LNCaP clone FGC (cell line): ENCODE measurements at places on chromosomes 1 and 21.

- DNase-seq, result no peak
Measured at GRCh38 chr1:84884671-84885389, 8.2 kb downstream of the LPAR3 start.

DNA sequence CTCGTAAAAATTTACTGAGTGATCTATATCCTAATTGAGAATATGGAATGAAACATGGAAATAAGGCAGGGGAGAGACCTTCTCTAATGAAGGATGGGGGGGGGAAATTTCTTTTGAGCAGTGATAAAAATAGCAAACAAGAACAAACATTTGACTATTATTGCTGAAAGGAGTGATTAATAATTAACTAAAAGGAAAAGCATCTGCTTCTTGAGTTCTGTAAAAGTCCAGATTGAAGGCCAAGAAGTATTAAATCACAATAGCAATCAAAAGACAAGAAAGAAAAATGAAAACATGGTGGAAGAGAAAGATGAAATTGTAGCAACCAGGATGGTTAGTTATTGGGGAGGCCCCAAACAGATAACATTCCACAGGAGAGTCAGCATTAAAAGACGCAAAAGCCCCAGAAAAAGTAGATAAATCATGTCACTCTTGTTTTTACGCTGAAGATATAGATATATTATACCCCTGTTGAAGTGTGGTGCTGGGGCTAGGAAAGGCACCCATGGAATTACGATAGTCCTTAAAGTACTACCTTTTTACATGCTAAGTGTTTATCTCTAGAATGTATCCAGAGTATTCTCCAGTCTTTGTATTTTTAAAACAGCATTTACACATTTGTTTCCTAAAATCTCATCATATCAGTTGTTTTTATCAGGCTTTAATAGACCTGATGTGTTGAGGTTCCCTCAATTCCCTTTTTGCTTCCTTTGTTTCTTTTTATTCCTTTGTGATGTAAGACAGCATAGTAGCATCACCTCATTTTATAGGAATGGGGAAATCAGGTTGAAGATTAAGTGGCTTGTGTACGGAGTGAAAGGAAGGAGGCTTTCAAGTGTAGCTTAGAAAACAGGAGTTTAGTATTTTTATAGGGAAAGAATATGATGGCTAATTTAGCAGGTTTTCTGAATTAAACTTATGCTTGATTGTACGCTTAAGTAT lies 28.9 kb downstream of the DISP1 start:
- no peak for DNase-seq

DNA sequence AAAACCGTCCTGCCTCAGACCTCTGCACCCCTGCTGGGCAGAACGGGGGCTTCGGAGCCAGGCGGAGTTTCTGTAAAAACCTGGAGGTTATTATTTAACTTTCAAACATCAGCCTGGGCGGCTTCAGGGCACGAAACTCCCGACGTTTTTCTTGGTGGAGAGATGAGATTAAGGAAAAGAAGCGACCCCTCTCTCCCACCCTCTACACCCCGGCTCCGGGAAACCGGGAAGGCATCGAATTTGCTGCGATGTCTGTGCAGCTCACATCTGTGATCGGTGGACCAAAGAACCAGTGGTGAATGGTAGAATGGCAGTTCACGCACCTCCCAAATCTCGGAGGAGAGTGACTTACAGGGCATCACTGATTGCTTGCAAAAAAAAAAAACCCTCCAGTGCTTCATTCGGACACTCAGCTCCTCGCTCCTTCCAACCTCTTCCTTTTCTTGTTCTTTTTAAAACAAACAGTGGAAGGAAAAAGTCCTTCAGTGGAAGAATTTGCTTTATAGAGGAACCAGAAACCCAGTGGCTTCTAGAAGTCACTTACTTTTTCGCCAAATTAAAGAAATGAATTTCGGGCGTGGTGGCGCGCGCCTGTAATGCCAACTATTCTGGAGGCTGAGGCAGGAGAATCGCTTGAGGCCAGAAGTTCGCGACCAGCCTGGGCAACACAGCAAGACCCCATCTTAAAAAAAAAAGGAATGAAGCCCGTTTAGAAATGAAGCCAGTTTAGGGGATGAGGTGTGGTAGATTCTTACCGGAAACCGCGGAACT lies 884 bp downstream of the PHACTR4 start:
- DNase-seq, result no peak

GRCh38 chr21:16180614-16181013 lies 450.8 kb downstream of the USP25 start:
- no peak for DNase-seq

GRCh38 chr21:28770867-28771661 lies 221.6 kb downstream of the LTN1 start:
- DNase-seq, result no peak

- no peak for DNase-seq
Measured at GRCh38 chr1:241870336-241870735, 22.3 kb downstream of the EXO1 start.

DNA sequence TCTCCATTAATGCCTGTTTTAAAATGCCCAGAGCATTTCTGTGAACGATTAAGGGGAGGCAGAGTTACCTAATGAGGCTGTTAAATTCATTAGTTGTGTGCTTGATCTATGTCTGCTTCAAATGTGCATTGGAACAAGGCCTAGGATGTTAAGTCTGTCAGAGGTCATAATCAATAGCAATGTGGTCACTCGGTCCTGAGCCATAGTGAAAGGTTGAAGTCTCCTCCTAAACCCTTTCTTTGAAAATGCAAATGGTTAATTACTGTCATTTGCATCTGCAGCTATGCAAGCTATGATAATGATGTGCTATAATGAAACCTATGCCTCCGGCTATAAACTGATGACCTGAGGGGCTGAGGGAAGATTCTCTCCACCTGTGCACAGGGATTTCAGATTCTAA lies 114.2 kb upstream of the NR5A2 start:
- DNase-seq, result no peak

DNA sequence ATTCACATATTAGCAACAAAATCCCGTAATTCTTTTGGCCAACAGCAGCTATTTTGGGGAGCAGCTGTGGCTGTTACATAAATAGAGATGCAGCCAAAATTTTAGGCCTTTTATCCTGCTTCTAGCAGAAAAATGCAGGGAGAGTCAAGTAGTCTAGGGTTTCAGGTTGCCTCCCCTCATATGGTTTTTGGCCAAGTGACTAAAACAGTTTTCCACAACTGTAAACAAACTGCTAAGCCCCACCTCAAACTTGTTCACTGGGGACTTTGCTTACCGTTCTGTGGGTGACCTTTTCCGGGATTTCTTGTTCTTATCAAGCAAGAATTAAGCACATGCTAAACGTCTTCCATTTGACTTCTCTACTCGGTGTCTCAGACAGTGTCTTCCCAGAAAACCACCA lies 133.4 kb downstream of the EDEM3 start:
- no peak for DNase-seq

DNA sequence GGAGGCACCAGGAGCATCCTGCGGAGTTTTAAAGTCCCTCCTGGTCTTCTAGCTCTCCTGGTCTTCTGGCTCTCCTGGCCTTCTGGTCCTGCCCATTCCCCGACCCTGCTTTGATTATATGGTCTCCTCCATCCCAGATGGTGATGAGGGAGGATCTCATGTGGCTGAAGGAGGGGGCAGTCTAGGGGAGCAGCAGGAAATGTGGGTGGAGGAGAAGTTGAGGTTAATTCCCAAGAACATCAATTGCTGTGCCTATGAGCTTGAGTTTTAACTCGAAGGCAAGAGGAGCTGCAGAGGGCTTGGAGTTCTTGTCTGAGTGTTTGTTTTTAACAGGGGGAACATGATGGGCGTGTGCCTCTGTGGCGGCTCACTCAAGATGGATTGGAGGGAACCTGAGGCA lies 408.8 kb downstream of the MATN1 start:
- no peak for DNase-seq

GRCh38 chr21:44437371-44437695 lies 18.0 kb upstream of the LRRC3 start:
- no peak for DNase-seq

GRCh38 chr1:17582124-17582774 lies 42.8 kb downstream of the ARHGEF10L start:
- DNase-seq, result no peak

- no peak for DNase-seq
Measured at GRCh38 chr1:185803241-185803640, 69.0 kb downstream of the HMCN1 start.

GRCh38 chr1:211324992-211325775 lies 1.4 kb upstream of the TRAF5 start:
- no peak for DNase-seq

DNA sequence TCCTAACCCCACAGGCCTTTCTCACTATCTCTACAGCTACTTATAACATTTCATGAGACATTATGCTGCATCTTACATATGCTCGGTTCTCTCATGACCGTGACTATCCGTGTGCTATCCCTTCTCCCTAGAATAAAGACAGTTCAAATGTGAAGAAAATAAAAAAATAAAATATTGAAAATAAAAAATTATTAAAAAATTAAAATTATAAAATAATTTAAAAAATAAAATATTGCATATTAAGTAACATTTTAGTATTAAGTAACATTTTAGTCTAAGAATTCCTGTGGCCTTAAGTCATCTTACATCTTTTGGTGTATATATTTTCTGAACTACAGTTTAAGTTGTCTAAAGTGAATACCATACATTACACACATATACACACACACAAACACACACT lies 415.5 kb downstream of the DPYD start:
- DNase-seq, result no peak

DNA sequence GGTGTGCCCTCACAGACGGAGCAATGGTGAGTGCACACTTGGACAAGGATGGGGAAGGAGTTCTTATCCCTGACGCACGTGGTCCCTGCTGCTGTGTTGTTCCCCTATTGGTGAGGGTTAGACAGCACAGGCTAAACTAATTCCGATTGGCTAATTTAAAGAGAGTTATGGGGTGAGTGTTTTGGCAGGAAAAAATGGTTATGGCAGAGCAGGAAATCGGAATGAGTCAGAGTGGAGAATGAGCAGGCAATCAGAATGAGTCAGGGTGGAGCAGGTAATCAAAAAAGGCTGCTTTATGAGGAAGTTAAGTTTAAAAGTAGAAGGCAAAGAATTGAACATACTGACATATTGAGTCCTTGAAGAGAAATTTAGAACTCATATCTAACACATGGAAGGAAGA lies 100.5 kb downstream of the NGF start:
- DNase-seq, result no peak
